Neural progenitor cell (in vitro differentiated cells): ENCODE measurements at places on chromosomes 1 and 21.

DNA sequence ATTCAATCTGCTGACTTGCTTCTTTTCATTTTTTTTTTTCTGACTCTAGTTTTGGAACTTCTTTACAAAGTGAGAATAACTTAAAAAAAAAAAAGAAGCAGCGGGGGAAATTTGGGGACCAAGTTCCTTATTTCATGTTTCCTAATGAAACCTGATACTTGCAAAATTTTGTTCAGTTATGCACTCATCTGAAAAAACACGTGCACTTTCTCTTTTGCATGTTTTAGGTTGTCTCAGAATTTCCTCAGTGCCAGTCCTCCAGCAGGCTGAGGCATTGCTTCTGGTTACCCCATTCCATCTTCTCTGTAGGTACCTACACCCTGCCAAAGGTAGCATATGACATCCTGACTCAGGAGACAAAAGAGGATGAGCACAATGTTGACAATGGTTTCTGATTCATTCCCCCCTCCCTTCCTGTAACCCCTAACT, 299.7 kb downstream of the GRIK1 start:
- DNase-seq: no peak

DNA sequence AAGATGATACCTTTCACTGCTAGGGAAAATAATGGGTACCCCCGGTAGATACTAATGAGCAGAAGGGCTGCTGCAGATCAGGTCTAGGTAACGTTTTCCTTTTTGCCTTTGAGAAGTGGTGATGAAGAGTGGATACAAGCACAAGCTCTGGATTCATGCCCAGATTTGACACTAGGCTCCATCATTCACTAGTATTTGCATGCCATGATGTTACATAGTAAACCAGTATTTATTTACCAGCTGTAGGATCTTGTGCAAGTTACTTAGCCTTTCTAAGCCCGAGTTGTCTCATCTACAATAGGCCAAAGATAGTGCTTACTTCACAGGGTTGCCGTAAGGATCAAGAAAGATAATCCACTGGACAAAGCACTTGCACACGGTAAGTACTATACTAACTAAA, 14.2 kb downstream of the PTPN14 start:
- no peak for DNase-seq

DNA sequence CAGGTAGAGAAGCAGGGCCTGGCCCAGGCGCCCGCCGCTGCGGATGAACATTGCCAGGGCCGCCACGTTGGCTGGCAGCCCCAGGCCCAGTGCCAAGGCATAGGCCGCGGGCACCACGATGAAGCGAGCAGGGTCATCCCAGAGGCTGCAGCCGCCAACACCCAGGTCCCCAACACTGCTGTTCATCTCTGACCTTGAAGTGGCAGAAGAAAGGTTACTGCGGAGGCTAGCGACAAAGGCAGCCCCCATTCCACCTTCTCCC, 8.0 kb downstream of the TMEM35B start:
- DNase-seq: no peak

DNA sequence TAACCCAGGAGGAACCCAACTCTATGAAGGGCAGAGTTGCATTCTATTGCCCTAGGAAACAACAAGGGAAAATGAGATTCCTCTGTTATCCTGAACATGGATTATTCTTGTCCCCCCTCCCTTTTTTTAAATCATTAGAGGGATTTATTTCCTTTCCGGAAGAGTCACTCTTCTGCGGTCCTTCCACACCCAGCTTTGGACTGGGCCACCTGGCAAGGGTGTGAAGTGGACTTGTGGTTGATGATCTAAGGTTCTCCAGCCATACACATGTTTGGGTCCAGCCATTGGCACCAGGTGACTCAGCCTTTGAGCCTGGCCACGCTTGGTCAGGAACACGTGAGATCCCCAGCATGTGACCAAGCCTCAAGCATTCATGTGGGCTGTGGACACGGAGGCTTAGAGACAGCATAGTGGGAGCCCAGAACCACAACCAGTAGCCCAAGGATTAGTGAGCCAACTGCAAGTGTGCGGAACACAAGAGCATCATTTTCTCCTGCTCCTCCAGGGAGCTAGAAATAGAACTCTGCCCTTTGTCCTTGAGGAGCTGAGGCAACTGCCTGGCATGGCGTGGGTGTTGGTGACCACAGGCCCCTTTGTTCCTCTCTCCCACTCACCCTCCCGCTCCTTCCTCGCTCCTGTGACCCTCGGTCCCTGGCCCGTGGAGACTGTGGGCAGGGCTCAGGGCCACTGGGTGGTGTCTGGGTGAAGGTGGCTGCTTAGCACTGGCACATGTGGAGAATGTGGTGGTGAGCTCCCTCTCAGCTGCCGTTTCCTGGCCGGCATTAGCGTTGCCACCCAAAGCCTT, 50.1 kb downstream of the NENF start:
- no peak for DNase-seq

DNA sequence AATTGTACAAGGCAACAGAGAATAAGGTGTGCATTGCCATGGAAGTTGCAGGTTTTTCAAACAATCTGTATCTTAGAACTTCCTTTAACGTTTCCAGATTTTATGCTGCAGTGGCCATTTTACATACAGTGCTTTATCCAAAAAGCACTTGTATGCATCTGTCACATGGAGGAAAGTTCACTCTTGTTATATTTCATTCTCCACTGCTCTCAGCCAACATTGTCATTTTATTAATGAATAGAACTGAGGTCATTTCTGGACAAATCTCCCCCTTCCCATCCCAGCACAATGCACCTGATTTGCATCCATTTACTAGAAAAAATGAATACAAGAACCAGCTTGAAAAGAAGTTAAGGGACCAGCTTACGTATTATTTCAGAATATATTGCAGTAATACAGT, 342.0 kb downstream of the USP25 start:
- DNase-seq: no peak

- DNase-seq: no peak
These were observed 11.5 kb upstream of the SRP9 start for GRCh38 chr1:225765982-225766674.

DNA sequence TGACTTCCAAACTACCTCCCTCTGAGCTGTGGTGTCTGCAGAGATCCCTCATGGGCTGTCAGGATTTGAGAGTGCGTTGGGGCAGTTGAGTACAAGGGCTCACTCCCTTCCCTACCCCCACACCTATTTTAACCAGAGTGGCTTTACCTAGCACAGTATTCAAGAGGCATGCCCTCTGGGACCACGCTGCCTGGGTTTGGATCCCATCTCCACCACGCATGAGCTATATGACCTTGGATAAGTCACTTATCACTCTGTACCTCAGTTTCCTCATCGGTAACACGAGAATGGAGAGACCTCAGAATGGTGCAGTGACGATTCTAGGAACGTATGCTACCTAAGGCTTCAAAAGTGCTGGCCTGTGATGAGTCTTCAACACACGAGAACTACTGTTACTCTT, 147.3 kb upstream of the WNT4 start:
- no peak for DNase-seq

GRCh38 chr21:19340954-19341353, 937.4 kb upstream of the TMPRSS15 start:
- DNase-seq: no peak

- DNase-seq: peak; percentile 83
These were observed 3.2 kb downstream of the GPR3 start for GRCh38 chr1:27395441-27396195.

GRCh38 chr1:167474191-167474641, 44.1 kb downstream of the CD247 start:
- DNase-seq: peak; percentile 54

DNA sequence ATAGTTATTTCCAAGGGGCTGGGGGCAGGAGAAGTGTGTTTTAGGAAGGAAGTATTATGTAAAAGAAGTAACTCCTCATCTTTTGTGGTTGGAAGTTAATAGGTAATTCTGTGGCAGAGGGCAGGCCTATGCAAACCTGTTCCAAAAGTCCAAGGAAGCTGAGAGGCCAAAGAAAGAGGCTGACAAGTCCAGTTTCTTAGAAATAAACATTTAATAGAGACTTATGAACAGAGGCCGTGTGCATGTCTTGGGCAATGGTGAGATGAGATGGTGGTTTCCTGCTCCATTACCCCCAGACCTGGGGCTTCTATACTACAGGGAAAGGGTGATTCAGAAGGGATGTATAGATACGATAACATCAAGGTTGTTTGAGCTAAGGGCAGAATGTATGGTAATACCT, 7.6 kb upstream of the CA14 start:
- DNase-seq: no peak

DNA sequence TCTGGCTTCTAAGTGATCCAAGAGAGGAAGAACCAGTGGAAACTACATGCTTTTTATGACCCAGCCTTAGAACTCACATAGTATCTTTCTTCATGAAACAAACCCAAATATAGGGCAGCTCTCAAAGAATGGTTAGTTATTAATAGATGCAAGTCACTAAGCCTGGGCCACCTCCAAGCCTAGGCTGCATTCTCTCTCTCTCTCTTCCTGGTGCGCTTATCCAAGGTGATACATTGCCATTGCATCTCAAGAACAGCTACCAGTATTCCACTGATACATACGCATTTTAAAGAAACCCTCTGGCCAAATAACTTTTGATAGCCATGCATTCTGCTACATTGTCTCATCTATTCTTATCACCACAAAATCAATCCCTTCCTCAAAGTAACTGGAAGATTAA, 455.6 kb upstream of the ADGRL2 start:
- DNase-seq: no peak

GRCh38 chr21:28883931-28884330, 108.7 kb downstream of the LTN1 start:
- no peak for DNase-seq

- no peak for DNase-seq
These were observed 15.8 kb upstream of the ETV3L start for GRCh38 chr1:157115429-157115838.

DNA sequence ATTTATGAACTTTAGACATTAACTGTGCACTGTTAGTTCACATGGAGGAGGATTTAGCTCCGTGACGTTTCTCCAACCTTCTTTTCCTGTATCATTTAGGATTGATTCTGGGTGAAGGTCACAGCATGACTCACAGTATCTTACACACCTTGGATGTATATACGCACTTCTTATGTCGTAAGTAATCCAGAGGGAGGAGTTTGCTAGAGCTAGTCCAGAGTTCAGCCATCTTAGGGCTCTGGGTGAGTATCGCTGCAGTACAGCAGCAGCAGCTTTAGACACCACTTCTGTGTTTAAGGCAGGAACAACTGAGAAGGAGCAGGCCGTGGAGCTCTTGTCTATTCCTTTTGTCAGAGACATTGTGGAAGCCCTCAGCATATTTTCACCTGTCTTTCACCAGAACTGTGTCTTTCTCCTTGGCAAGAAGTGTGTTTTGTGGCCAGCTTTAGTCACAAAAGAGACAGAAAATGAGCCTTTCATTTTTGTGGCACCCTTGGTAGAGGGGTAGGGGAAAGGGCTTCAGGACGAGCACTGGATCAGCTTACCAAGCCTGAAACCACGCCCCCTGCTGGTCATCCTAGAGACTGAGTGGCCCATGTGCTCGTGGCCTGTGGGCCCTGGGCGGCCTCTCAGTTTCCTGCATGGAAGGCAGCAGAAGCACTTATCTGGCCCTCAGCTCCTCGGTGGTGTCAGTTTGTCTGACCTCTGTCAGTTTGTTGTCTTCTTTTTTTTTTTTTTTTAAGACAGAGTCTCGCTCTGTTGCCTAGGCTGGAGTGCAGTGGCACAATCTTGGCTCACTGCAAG, 64.0 kb downstream of the ADARB1 start:
- DNase-seq: peak; percentile 87

- no peak for DNase-seq
These were observed 160.4 kb downstream of the HLX start for GRCh38 chr1:221039616-221040015.

DNA sequence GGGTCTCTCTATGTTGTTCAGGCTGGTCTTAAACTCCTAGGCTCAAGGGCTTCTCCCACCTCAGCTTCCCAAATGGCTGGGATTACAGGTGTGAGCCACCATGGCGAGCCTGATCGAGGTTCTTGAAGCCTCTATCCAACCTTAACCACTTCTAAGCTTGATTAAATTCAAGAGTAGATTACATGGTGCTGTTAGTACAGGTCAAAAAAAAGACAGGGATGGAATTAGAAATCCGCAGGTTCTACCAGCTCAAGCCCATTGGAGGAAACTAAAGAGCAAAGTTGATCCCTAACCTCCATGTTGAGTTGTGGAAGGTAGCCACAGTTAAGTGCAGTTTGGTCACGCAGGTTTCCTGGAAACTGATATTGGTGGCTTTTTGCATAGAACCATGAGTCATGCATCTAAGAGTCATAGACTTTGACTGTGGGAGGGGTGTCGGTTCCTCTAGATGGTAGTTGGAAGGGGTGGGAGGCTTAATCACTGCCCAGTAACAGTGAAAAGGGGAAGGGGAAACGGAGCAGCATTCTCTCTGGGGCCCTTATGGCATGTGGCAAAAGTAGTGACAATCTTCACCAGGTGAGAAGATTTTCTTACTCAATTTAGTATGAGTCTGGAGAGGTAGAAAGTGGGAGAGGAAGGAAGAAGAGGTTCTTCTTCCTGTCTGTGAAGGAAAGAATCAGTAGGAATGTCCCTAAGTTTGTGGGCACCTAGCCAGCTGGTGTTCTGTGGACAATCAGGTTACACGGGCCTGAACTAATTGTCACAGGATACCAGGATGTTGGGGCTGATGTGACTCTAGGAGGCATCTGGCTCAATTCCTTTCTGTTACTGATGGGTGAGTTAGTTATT, 7.0 kb downstream of the CD53 start:
- no peak for DNase-seq

GRCh38 chr1:228194436-228194835, 13.4 kb upstream of the OBSCN start:
- no peak for DNase-seq

- no peak for DNase-seq
These were observed 88.6 kb downstream of the GPATCH2 start for GRCh38 chr1:217542136-217542777.

GRCh38 chr1:206843626-206844025, 21.8 kb upstream of the IL20 start:
- no peak for DNase-seq

GRCh38 chr1:175195281-175195680, 2.7 kb upstream of the KIAA0040 start:
- no peak for DNase-seq

DNA sequence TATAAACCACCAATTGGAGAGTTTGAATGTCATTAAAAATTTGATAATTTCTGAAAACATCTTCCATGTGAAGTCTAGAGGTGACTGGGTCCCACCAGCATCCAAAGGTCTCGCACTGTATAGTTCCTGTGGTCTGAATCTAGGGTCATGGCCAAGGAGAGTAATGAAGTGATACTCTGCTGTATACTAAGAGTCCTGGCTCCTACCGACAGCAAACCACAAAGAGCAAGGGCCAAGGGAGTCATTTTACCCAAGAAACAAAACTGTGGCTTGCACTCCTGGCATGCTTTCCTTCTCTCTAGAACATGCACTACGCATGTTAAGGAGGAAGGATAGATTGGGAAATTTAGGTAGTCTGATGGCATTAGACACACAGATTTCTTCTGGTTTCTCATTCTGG, 115.6 kb downstream of the BRINP2 start:
- no peak for DNase-seq

DNA sequence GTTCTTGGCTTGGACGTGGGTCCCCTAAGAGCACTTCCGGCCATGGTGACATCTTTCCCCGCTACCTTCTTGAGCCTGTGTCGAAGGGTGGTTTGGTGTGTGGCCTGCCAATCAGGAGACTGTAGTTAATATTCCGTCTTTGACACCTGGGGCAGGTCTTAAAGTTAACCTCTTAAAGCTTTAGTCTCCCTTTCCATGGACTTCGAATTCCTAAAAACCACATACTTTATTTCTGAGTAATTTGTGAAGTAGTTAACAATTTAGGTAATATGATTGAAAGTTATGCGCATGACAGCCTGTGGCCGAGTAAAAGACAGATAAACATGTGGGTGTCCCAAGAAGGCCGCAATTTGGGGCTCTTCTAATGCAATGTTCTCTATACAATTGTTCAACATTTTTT, 10.2 kb upstream of the RAB29 start:
- DNase-seq: no peak
